ENCODE measurements at places on chromosomes 3 and 15.

- DNase-seq: no peak
Measured at GRCh38 chr3:188389711-188390342, 235.9 kb downstream of the LPP start.

GRCh38 chr15:37792351-37792750 lies 142.1 kb upstream of the TMCO5A start:
- DNase-seq: no peak

GRCh38 chr15:101554115-101554915 lies 64.8 kb upstream of the PCSK6 start:
- DNase-seq: no peak

DNA sequence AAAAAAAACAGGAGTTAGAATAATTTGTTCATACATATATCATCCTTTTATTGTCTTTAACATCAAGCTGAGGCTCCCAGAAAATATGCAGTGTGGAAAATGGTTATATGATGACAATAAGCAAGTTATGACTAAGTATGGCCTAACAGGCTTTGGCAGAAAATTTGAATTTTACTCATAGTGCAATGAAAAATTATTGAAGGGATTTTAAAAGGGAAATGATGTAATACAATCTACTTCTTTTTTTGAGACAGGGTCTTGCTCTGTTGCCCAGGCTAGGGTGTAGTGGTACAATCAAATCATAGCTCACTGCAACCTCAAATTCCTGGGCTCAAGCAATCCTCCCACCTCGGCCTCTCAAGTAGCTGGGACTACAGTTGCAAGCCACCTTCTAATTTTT lies 78.7 kb downstream of the FAIM start:
- no peak for DNase-seq

GRCh38 chr15:56042982-56043980 lies 49.9 kb upstream of the NEDD4 start:
- no peak for DNase-seq

DNA sequence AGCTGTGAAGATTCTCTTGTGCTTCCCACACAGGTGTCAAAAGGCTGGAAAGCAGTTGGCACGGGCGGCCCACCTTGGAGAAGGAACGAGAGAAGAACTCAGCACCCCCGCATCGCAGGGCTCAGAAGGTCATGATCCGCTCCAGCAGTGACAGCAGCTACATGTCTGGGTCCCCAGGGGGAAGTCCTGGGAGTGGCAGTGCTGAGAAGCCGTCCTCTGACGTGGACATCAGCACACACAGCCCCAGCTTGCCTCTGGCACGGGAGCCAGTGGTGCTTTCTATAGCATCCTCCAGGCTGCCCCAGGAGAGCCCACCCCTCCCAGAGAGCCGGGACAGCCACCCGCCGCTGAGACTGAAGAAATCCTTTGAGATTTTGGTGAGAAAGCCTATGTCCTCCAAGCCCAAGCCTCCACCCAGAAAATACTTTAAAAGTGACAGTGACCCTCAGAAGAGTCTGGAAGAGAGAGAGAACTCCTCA lies 31.4 kb downstream of the STARD5 start:
- DNase-seq: no peak

GRCh38 chr15:94703596-94703995 lies 472.2 kb downstream of the MCTP2 start:
- DNase-seq: peak; percentile 16

DNA sequence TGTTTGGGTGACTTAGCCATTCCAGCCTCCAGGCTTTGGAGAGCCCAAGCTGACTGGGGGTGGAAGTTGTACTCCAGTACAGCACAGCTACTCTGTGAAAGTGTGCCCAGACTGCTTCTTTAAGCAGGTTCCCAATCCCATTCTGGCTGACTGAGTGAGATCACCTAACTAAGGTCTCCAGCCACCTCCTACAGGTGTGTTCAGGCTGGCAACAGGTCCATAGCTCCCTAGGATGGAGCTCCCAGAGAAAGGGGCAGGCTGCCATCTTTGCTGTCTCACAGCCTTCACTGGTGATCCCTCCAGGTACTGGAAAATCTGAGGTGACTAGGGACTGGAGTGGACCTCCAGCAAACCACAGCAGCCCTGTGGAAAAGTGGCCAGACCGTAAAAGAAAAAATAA lies 445.3 kb upstream of the KCNMB2 start:
- DNase-seq: no peak

DNA sequence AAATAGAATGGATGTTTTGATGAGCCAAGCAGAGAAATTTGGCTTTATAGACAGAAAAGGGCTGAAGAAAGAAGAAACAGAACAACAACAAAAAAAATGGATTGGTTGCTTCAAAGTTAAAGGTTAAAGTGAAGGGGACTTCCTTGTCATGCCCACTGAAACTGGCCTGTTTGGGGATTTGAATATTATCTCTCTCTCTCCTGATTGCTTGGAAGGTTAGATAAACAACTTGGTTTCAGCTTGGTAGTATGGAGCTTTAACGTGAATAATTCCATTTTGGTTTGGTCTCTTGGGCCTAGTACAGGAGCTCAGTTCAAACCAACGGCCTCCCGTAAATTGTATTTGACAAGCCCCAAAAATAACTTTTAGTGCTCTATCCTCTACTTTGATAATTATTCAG lies 70.8 kb upstream of the MBNL1 start:
- DNase-seq: no peak

GRCh38 chr3:152703245-152703890 lies 131.6 kb upstream of the P2RY1 start:
- DNase-seq: no peak

DNA sequence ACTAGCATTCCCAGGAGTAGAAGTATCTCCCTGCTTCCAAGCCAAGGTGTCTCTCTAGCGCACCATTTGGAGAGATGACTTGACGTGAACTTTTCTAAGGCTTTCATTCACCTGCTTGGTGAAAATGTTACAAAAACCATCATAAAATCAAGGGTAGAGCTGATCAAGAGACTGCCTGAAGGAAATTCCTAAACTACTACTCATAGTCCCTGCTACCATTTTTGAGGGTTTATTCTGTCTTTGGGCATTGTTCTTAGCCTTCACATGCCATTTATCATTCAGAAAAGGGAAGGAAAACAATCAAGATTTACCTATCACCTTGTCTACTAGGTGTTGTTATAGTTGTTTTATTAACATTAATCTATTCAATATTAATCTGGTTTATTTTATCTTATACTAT lies 525.8 kb downstream of the NTRK3 start:
- DNase-seq: no peak

DNA sequence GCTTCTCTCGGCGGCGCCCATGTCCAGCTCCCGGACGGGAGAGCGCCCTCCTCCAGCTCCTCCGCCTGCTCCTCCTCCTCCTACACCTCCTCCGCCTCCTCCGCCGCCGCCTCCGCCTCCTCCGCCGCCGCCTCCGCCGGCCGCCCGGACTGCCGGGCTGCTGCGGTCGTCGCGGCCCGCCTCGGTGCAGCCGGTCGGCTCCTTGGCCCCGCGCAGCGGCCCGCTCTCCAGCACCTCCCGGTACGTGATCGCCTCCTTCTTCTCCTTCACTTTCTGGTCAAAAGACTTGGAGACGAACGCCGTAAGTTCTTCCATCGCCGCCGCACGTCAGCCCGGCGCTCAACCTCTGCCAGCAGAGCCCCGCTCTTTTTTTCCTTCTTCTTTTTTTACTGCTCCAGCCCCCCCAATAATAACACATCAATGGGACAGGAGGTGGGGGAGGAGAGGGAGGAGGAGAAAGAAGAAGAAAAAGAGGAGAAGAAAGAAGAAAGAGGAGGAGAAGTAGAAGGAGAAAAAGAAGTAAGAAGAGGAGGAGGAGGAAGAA lies 438 bp downstream of the SHOX2 start:
- peak; percentile 69 for DNase-seq

GRCh38 chr3:154378311-154378710 lies 51.7 kb downstream of the GPR149 start:
- DNase-seq: no peak

GRCh38 chr3:160398820-160399124 lies 253 bp downstream of the IFT80 start:
- DNase-seq: no peak

DNA sequence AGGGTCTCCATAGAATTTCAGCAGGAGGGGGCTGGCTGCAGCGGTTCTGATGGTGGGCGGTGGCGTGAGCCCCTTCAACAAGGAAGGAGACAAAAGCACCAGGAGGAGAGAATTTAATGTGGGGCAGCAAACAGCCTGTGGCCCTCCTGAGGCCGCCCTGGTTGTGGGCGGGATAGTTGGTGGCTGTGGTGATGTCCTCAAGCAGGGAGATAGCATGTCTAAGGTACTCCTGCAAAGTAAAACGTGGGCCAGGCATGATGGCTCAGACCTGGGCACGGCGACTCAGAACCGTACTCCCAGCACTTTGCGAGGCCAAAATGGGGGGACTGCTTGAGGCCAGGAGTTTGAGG lies 94.0 kb downstream of the LRRK1 start:
- DNase-seq: no peak

DNA sequence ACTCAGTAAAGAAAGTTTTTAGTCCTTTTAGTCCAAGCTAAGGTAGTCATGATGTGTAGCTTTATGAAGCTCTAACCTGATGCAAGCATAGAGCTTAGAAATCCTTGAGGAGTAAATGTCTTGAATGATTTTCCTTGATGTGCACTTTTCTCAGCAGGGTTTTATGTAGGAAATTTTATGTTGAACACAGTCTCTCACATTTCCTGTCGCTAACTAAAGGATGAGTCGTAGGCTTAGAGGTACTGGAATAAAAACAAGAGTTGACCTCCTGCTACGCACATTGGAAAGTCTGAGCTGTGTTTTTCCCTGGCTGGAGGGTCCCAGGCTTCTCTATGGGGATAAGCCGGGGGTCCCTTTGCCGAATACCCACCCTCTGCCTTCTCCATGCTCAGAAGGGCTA lies 34.7 kb upstream of the ZPLD1 start:
- no peak for DNase-seq

DNA sequence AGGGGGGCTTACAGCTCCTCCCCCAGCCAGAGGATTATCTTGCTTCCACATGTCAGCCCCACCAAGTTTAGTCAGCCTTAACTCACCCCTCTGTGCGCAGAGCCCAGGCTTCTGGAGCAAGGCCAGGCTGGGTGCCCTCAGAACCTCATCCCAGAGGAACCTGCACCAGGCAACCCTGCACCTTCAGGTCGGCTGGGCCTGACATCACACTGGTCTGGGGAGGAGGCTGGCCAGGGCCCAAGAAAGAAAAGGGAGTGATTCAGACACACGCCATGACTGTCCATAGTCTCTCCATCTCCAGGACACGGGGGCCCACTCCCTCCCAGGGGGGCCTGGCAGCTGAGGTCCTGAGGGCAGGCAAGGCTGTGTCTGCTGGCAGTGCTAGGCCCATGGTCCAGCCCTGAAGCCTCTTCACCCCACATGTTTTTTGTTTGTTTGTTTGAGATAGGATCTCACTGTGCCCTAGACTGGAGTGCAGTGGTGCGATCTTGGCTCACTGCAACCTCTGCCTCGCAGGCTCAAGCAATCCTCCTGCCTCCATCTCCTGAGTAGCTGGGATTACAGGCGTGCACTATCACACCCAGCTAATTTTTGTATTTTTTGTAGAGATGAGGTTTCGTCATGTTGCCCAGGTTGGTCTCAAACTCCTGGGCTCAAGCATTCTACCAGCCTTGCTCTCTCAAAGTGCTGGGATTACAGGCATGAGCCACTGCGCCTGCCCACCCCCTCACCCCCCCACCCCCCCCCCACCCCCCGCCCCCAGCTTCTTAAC lies 11.1 kb downstream of the TNK2 start:
- DNase-seq: no peak

GRCh38 chr3:133209871-133210550 lies 171.8 kb downstream of the TMEM108 start:
- no peak for DNase-seq

- DNase-seq: peak; percentile 1
Measured at GRCh38 chr3:133792171-133792763, 13.3 kb upstream of the SRPRB start.

DNA sequence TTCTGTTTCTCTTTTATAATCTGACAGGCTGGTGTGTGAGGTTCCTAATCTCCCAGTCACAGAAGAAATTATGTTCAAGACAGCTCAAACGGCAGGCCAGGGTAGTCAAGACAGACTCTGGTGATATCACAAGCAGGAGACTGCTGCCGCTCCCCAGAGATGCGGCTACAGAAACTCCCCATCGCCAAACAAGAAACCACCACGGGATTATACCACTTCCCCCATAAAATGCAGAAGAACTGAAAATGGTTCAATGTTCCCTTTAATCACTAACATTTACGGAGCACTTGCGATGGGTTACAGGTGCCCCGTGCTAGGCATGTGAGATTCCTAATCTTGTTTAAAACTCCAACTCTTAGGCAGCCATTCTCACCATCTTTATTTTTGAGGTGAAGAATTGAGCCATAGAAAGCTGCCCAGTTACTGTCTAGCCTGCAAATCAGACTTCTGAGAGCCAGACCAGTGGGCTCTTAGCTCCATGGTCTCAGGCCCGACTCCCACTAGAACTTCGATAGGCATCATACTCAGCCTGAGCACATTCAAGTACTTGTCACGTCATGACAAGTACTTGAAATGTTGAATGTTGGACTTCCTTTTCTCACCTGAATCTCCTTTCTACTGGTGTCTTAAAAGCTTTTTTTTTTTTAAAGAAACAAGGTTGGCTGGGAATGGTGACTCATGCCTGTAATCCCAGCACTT lies 58.4 kb downstream of the TBC1D2B start:
- DNase-seq: no peak

DNA sequence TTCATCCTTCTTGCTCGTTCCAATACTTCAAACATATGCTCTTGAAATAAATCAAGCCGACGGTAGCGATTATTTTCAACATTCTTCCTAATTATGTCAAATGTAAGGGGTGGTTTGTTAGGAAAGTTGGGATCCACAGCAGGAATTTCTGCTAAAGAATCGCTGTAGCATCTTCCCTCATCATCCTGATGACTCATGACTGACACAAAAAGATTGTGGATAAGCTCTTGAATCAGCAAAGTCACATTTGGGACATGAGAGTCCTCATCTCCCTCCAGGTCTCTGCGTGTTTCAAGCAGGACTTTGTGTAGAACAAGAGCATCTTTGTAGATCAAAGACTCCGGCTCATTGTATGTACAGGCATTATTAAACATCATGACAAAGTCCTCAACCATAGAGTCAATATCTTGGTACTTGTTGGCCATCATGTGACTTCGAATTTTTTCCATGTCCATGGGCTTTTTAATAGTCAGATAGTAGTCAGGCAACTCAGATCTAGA lies 73.0 kb downstream of the UQCC5 start:
- no peak for DNase-seq

DNA sequence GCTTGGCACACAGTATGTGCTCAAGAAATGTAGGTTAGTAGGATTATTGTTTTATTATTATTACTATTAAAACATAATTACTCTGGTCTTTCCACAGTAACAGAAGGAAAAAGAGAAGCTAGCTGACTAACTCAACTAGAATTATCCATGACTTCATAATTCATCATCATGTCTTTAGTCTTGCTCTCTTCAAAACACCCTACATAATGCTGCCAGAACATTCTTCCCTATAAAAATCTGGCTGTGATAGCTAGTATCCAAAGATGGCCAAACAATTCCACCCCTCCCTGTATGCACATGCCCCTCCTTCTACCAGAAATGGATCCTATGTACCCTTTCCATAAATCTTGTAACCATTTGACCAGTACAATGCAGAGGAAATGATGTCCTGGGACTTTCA lies 48.8 kb upstream of the SRGAP3 start:
- DNase-seq: no peak
